ENCODE measurements at places on chromosomes 12 and 14.
A peak's percentile ranks its signal among the peaks of the same experiment; 100 is the strongest.

- no peak for DNase-seq
Observed at GRCh38 chr12:132772606-132773005, 11.0 kb upstream of the ANKLE2 start.

GRCh38 chr12:108744021-108744897 lies 12.9 kb upstream of the CORO1C start:
- DNase-seq = no peak

DNA sequence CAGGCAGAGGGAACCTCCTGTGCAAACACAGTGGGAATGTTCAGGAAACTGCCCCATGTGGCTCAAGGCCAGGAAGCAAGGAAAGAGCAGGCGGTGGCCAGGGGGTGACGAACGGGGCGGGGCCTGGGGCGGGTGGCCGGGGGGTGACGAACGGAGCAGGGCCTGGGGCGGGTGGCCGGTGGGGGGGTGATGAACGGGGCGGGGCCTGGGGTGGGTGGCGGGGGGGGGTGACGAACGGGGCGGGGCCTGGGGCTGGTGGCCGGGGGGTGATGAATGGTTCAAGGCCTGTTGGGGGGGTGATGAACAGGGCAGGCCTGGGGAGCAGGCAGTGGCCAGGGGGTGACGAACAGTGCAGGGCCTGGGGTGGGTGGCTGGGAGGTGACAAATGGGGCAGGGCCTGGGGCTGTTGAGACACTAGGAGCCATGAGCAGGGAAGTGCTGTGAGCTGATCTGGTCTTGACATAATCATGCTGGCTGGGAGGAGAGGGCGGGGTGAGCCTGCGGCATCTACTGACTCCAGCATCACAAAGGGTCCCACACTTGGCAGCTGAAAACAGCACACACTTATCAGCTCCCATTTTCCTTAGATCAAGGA lies 62.7 kb upstream of the FBRSL1 start:
- DNase-seq = no peak

DNA sequence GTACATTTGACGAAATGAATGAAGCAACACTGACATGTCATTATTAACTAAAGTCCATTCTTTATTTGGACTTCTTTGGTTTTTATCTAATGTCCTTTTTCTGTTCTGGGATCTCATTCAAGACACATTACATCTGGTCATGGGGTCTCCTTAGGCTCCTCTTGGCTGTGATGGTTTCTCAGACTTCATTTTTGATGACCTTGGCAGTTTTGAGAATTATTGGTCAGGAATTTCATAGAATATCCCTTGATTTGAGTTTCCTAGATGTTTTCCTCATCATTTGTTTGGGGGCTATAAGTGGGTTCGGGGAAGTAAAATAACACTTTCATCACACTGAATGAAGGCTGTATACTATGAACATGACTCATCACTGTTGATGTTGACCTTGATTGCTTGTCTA lies 770.6 kb downstream of the AACS start:
- no peak for DNase-seq

GRCh38 chr12:109597795-109598427 lies 24.3 kb downstream of the MVK start:
- peak; percentile 61 for DNase-seq

GRCh38 chr12:121996050-121996944 lies 25.4 kb upstream of the BCL7A start:
- no peak for DNase-seq

DNA sequence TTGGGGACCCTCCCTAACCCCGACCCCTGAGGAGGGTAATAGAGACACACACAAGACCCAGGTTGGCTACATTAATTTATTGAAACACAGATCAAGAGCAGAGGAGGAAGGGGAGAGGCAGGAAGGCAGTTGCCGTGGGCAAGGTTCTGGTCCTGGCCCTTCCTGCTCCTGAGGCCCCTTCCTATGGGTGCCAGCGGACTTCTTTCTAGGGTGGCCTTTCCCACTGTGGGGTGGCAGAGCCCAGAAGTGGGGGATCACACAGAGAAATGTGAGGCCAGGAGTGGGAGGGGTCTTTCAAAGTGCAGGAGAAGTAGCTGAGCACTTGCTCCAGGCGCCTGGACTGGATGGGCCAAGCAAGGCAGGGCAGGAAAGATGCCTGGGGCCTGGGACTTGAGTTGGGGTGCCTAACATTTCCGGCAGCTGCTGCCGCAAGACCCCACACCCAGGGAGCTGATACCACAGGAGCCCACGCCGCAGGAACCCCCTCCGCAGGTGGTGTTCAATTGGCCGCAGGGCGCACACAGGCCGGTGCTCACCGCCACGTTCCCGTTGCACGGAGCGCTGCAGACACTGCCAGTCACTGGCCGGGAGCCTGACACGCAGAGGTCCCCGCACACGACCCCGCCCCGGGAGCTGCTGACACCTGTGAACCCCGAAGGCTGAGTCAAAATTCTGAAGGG lies 5.3 kb downstream of the KRT81 start:
- no peak for DNase-seq

- DNase-seq = no peak
Observed at GRCh38 chr12:131235871-131236271, 282.2 kb downstream of the ADGRD1 start.

DNA sequence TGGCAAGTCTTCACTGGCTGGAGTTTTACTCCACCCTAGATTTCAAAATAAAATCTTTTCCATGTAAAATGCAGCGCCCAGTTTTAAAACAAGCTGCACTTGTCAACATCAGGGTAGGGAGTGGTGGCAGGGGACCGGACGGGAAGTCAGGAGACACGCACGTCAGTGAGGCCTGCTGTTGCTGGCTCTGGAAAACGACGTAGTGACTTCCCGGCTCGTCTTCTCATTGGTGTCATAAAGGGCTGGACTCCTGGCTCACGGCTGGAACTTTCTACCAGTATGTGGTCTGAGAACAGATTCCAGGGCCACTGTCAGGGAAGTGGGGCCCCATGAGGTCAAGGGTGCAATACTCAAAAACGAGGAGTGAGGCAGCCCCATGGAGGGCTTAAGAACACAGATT lies 64.2 kb upstream of the FOXN3 start:
- no peak for DNase-seq

DNA sequence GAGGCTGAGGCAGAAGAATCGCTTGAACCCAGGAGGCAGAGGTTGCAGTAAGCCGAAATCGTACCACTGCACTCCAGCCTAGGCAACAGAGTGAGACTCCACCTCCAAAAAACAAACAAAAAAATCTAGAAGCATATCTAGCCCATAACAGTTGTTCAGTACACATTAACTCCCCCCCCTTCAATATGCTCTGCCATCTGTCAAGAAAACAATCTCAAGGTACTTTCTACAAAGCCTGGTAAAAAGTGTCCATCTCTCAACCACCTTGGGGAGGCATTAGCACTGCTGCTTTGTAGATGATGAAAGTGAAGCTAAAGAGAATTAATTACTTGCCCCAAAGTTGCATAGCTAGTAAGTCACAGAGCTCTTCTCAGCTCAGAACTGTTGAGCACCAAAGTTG lies 24.9 kb downstream of the LGALS3 start:
- DNase-seq = no peak

DNA sequence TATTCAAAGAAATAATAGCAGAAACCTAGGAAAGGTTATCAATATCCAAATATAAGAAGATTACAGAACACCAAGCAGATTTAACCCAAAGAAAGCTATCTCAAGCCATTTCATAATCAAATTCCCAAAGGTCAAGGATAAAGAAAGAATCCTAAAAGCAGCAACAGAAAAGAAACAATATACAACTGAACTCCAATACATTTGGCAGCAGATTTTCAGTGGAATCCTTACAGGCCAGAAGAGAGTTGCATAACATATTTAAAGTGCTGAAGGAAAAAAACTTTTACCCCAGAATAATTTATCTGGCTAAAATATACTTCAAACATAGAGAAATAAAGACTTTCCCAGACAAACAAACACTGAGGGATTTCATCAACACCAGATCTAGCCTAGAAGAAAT lies 54.3 kb downstream of the DENND5B start:
- DNase-seq = no peak

GRCh38 chr14:70315942-70316341 lies 43.5 kb downstream of the COX16 start:
- DNase-seq = no peak

GRCh38 chr12:1519642-1520041 lies 74.7 kb downstream of the FBXL14 start:
- DNase-seq = no peak

DNA sequence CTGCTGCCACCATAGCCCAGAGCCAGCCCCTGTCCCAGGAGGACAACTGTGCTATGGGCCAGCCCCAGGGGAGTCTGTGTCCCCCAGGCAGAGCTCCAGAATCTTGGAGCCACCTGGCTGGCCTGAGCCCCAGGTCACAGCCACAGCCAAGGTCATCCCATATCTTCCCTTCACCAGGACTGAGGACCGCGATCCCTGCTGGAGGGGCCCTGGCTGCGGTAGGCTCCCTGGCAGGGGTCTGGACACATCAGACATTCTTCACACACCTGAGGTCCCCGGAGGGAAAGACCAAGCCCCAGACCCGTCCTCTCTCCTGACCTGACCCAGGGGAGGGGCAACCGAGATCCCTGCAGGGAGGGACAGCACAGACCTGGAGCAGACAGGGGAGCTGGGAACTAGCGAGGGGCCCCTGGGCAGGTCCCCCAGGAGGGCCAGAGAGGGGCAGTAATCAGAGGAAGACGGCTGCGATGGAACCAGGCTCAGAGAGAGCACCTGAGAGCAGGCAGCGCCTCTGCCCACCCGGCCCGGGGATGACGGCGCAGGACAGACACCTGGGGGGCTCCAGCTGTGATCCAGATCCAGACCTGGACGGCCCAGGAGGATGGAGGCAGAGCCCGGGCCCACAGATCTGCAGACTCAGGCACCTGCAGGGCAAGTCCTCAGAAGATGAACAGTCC lies 103.2 kb upstream of the EIF5 start:
- DNase-seq = no peak

DNA sequence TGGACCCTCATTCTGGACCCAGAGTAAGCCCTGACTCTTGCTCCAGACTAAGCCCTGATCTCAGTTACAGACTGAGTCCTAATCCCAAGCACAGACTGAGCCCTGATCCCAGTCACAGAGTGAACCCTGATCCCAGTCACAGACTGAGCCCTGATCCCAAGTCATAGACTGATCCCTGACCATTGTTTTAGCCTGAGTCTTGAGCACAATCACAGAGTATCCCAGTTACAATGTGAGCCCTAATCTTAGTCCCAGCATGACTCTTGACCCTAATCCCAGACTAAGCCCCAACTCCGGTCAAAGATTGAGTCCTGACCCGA lies 240.6 kb downstream of the RBM19 start:
- no peak for DNase-seq

GRCh38 chr12:4272424-4273272 lies 914 bp upstream of the CCND2 start:
- no peak for DNase-seq

- no peak for DNase-seq
Observed at GRCh38 chr12:126347421-126347820, 1282.2 kb downstream of the AACS start.

- no peak for DNase-seq
Observed at GRCh38 chr14:51020024-51020710, 74.7 kb downstream of the TRIM9 start.

DNA sequence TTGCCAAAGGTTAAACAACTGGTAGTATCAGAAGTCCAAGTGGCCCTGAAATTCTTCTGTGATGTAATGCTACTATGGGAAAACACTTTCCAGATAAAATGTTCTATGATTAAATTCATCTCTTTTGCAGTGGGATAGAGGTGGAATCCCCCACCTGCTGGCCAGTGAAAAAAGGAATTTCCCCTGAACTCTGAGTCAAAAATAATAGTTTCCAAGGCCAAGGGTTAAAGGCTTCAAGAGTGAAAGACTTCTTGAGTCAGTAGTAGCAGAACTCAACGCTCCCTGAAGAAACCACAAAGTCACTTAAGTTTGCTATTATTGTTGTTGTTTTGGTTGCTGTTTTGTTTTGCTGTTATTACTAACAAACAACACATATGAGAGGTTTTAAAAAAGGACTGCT lies 330.8 kb downstream of the SOX5 start:
- DNase-seq = no peak

DNA sequence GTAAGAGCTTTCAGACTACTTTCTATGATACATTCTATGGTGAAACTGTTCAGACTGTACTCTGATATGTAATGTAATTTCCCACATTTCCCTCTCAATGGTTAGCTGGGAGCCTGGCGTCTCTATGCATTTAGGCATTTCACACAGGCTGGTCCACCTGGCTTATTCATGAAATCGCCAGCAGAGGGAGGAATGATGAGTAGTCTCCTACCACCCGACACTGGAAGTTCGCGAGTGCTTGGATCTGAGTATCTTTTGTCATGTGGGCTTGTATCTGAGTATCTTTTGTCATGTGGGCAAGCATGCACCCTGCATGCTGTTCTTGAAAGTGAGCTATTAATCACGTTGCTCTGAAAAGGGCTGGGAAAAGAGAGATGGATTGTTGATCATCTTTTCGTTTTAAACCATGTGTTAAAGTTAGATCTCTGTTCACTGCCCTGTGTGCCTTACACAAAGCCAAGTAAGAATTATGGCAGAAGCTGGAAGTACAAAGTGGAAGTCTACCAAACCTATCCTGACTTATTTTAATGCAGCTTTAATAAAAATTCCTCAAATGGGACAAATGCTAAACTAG lies 235.0 kb downstream of the ATP23 start:
- DNase-seq = no peak

DNA sequence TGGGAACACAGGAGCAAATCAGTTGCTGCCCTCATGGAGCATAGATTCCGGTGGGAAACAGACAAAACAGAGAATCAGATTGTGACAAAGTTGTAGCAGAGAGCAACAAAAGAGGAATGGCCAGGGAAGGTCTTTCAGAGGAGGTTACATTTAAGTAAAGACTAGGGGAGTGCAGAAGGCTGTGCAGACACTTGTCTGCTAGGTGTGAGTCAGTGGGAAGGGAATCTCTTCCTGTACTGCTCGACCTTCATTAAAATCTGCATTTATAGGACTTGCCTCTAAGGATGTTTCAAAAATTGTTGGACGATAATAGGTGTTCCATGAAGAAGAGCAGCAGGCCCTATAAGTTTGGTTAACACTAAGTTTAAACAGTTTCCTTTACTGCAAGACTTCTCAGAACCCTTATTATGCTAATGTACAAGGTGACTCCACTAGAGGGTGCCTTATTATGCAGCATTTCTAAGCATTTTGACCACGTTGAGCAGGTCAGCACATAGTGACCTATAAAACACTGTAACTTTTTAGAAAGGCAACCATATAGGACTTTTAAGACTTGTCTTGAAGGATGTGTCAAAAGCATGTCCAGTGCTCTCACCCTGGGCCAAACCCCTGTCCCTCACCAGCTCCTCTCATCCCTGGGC lies 91.8 kb upstream of the RIC8B start:
- DNase-seq = no peak

GRCh38 chr14:104265918-104266630 lies 127.7 kb downstream of the KIF26A start:
- DNase-seq = peak; percentile 51

- DNase-seq = no peak
Observed at GRCh38 chr12:28540324-28540714, 350.1 kb downstream of the CCDC91 start.

All from NCI-H1417 treated with DMSO at 0.1 percent for 48 hours (cell line).